ENCODE measurements at places on chromosomes 2 and 18.
A peak's percentile ranks its signal among the peaks of the same experiment; 100 is the strongest.

DNA sequence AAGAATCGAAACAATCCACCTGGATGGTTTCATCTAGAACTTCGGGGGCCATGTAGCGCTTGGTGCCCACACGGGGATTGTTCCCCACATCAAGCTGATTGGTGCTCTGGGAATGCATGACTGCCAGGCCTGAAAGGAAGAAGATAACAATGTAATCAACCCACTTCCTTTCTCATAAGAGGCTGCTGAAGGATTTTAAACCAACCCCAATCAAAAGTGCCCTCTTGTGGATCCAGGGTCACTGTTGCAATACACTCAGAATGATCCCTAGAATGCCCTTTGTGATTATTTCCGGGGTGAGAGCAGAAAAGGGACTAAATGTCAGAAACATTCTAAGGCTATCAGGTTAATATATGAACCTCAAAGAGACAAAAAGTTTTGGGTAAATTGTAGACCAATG, 115.2 kb downstream of the ACVR1 start:
- no peak for DNase-seq

DNA sequence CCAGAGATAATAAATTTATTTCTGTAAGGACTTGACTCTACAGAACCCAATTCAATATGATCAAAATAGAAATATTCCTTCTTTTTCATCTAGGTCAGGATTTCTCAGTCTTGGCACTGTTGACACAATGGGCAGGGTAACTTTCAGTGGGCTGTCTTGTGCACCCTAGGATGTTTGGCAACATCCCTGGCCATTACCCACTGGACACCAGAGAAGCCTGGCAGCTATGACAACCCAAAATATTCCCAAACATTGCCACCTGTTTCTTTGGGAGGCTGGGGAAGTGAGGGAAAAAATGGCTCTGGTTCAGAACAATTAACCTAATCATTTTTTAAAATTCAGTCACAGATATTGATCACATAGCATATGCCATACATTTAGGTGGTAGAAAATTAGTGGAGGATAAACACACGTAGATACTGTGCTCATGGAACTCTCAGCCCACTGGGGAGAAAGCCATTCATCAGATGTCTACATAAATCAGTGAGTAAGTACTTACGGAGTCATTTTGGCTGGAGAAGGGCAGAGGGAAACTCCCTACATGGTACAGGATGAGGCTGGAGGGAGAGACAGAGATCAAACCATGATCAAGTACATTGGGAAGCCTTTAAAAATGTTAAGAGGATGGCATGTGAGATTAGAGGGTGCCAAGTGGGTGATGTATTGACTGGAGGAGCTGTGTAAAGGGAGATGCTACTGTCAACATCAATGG, 718 bp upstream of the TNP1 start:
- no peak for DNase-seq

GRCh38 chr2:66700677-66701066, 265.7 kb downstream of the MEIS1 start:
- DNase-seq: no peak

- no peak for DNase-seq
These were observed at the start of gene DPYSL5 for GRCh38 chr2:26847655-26848335. Gene DPYSL5 (plus strand): TSS chr2:26848132. CDS start chr2:26898500, 50,368 bp downstream.

GRCh38 chr2:150169237-150169629, 318.2 kb downstream of the RND3 start:
- DNase-seq: no peak

DNA sequence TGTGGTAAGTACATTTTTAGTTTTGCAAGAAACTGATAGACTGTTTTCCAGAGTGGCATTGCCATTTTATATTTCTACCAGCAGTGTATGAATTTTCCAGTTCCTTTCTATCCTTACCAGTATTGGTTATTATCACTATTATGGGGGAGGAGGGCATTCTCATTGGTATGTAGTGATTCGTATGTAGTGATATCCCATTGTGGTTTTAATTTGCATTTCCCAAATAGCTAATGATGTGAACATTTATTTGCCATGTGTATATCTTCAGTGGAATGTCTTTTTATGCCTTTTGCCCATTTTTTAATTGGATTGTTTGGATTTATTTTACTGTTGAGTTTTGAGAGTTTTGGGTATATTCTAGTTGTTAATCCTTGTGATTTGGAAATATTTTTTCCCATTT, 16.9 kb downstream of the EIF5B start:
- DNase-seq: no peak

DNA sequence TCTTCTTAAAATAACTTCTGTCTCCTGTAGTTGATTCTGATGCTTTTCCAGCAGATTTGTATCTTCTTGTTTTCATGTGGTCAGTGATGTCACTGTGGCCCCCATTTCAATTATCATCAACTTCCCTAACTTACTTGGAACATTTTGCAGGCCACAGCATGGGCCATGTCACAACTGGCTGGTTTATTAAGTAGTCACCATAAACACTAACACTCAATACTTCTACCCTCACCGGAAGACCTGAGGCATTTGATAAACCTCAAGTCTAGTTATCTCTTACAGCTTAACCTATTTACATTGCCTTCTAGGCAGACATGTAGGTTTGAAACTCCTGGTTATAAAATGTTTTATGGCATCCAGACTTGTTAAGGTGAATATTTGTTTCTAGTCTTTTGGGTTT, 37.4 kb upstream of the PROKR1 start:
- no peak for DNase-seq

- DNase-seq: no peak
These were observed 42.4 kb downstream of the REEP1 start for GRCh38 chr2:86295066-86295465.

GRCh38 chr18:2237706-2238105, 333.6 kb downstream of the METTL4 start:
- no peak for DNase-seq

DNA sequence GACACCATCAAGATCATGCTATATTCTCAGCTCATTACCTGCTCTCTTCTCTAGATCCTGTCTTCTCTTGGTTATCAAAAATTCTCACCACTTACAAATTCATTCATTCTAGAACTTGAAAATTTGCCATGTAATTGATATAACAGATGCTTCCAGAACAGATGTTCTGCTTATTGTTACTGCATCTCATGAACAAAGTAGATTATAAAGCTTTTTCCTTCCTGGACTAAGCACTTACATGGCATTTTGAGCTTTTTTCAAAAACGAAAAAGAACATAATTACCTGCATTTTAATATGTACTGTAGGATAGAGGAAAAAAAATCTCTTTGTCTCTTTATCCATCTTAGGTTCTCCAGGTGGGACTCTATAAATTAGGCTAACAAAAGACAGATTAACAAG, 79.6 kb upstream of the CREB1 start:
- DNase-seq: no peak

DNA sequence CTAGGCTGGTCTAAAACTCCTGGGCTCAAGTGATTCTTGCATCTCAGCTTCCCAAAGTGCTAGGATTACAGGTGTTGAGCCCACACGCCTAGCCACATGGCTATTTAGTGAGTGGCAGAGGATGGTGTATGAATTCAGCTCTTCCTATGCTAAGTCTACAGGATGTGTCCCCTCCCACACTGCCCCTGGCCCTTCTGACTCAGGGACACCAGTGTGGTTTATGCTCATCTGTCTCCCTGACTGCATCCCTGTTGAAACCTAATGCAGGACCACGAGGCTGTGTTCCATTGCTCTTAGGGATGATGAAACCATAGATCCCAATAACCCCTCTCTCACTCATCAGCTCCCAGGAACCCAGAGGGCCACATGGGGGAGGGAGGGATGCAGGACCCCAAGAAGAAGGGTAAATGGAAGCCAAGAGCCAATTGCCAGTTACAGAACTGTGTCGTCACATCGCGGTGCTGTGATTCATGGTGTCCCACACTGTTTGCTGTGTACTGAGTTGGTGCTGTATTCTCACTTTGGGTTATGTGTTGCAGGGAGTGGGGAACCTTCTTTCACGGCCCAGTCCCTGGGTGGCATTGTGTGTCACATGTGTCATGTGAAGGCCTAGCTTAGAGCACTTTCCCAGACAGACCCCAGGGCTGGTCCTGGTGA, 102.9 kb upstream of the HAAO start:
- no peak for DNase-seq

DNA sequence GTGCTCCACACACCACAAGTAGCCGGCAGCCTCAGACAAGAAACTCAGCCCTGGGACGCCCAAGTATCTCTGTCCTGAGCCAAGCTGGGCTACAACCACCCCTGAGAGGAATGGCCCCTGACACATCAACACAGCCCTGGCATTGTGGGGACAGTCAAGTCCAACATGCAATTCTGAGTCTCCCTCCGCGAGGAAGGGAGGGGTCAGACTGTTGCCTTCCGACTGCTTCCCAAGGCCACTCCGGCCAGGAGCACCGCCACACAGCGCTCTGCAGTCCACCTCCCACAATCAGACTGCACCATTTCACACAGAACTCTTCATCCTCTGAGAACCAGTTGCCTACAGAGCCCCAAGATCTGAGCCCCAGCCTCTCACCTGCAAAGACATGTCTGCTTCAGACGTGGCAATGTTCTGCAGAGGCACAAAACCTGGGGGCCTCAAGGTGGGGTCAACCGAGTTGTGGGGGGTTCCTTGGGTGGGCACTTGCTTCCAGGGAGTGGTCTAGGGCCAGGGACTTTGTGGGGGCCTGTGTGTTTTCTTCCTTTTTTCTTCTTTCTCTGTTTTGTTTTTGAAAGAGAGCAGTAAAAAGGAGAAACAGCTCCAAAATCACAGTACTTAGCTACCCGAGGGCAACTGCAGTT, 76.7 kb upstream of the SALL3 start:
- DNase-seq: no peak

- no peak for DNase-seq
These were observed 171.1 kb downstream of the CCDC102B start for GRCh38 chr18:68969027-68969426.

- no peak for DNase-seq
These were observed 140.3 kb downstream of the TRIB2 start for GRCh38 chr2:12856934-12857601.

DNA sequence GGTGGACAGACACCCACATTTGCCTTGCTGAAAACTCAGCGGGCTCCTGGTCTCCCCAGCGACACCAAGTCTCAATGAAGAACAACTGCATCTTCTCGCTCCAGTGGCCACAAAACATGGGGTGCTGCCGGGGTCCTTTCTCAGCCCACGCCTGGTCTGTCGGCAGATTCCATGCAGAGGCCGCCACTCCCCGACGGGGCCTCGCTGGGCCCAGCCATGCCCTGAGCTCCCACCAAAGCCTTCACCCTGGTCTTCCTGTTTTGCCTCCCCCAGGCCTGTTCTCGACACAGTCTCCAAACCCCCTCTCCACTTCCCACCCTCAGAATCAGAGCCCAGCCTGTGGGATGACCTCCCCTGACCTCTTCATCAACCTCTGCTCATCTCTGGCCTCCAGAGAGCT, 31.2 kb downstream of the DIPK1C start:
- DNase-seq: no peak

DNA sequence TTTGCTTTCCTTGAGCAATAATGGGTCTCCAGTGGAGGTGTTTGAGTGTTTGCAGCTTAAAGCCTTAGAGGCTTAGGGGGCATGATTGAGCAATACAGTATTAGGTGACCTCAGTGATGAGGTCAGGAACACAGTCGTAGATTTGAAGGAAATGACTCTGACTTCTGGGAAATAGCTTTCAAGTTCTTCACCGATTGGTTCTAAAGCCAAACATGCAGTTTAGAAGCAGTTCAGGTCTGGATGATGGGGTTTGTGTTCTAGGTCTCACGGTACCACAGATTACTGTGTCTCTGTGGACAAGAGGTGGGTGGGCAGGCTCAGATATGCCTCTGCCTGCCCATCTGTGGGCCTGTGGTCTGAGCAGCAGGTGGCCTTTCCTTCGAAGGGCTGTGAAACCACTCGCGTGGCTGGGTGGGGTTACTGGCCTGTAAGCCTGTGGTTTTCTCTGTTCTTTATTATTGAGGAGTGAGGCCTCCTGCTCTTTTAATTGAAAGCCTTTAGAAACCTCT, 7.8 kb downstream of the MTHFD2 start:
- DNase-seq: peak; percentile 54

GRCh38 chr2:134140251-134140661, 113.6 kb upstream of the MGAT5 start:
- no peak for DNase-seq

- DNase-seq: no peak
These were observed 2.9 kb downstream of the LRRTM4 start for GRCh38 chr2:77519164-77519887.

DNA sequence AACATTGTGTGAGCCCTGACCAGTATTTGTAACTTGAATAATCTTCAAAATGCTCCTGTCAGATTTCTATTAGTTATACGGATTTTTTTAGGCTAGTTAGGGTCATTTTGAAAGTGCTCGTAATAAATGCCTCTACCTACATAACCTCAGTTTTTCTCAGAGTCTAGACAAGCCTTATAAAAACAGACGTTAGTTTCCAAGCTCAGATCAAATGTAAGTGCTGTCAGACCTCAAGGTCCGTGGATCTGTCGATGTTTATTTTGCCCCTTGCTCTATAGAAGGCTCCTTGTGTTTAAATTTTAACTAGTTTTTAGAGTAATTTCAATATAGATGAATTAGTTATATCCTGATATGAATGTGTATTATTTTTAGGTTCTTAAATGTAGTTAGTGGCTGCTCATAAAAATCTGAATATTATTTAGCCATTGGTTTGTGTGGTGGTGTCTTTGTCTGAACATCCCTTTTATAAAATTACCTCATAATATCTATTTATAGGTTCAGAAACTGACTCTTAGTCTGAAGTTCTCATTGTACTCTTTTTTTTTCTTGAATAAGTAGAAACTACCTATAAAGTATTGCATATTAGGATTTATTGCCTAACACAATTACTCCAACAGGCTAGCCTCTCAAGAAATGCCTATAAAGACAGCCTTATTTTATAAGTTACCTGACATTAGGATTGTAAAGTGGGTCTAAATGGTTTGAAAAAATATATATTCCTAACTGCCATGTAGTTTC, 71.1 kb downstream of the MTA3 start:
- DNase-seq: no peak

DNA sequence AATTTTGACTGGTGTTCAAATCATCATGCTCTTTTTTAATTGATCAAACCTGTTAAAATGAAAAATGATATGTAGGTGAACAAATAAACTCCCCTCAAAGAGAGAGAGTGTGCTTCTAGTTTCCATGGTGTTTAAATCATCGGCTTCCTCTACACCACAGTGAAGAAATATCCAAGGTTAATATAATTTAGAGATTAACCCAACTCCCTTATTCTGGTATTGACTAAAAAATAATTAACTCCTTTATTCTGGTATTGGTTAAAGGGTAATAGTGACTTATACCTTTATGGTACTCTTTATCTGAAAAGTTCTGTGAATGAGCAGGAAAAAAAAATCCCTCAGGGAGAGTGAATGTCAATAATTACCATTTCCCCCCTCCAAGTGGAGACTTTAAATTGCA, 93.1 kb downstream of the SPATS2L start:
- DNase-seq: no peak
